A673 (cell line): ENCODE measurements at places on chromosomes 12 and 14. TPM values are rescaled to one million over a fixed set of nuclear protein-coding genes. Genes with fewer than 3 reads are reported as not detected.

The NPFF gene
- not detected in 2 replicates for total RNA-seq

The TPI1 gene
- 1,240 and 1,277 TPM in 2 replicates for total RNA-seq

The FAR2 gene
- total RNA-seq, result 9.3 and 10.7 TPM in 2 replicates

The ZFHX2 gene
- 4.8 and 5.8 TPM in 2 replicates for total RNA-seq

DNA sequence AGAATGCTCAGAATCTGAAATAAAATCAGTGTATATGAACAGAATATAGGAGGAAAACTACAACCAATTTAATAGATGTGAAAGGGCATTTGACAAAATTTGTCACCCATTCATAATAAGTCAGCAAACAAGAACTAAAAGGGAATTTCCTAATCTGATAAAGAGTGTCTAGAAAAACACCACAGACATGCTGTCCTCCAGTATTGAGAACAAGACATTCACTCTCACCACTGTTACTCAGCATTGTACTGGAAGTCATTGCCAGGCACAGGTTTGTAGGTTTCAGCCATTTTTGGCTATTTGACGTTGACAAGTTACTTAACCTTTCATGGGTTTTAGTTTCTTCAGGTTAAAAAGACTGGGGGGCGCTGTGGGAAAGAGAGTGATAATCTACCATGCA is 13.2 kb downstream of the EIF2S1 start:
- no peak overlapping the region for H3K4me3 ChIP-seq
- no peak for DNase-seq
- H3K36me3 ChIP-seq, result peaks cover 93% of the 10 kb centered on the region
- H3K4me1 ChIP-seq, result no peaks in the 10 kb centered on the region
- no peaks in the 10 kb centered on the region for H3K27me3 ChIP-seq

DNA sequence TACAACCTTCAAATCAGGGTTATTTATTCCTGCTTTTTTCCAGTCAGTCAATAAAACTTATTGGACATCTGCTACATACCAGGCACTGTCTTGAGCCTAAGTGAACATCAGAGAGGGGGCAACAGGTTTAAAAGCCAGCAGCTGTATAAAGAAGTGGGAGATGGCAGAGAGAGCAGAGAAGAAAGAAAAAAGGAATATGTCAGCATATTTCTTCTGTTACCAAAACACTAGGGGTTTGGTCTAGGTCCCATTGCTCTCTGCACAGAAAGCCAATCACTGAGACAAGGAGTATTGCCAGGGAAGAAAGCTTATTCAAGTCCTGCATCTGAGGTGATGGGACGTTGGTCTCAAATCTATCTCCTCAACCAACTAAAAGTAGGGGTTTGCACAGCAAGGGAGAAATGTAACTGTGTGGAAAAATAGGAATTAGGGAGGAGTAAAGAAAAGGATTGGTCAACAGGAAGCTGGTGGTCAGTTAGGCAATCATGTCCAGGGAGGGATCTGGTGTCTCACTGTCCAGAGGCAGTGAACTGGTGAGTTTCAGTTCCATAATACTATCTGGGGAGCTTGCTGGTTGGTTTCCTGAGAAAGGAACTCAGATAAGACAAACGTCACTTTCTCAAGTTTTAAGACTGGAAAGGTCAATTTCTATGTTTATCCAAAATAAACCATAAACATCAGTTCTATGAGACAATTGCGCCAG is 107.5 kb downstream of the PHLDA1 start:
- H3K4me3 ChIP-seq, result no peak overlapping the region
- H3K36me3 ChIP-seq, result no peaks in the 10 kb centered on the region
- no peaks in the 10 kb centered on the region for H3K4me1 ChIP-seq
- no peak overlapping the region for H3K27ac ChIP-seq

DNA sequence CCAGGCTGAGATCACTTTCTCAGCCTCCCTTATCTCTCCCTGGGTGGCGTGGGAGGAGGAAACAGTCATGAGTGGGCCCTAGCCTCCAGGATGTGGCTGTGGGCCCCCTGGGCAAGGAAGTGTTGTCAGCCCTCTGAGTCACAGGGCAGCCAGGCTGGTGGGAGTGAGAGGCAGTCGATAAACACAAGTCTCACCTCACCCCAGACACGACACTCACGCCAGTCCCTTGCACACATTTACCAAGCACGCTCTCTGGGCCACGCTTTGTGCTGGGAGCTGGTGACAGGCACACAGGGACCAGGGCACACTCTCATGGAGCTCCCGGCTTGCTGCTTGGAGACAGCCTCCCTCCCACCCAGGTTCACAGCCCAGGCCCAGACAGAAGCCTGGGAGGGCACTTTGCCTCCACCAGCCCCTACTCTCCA is 1.9 kb upstream of the KRT79 start:
- no peak overlapping the region for H3K4me3 ChIP-seq
- no peaks in the 10 kb centered on the region for H3K36me3 ChIP-seq
- no peak overlapping the region for H3K27ac ChIP-seq
- no peaks in the 10 kb centered on the region for H3K27me3 ChIP-seq
- DNase-seq, result no peak

- no peak overlapping the region for H3K4me3 ChIP-seq
- H3K27ac ChIP-seq, result no peak overlapping the region
- no peak for DNase-seq
- H3K36me3 ChIP-seq, result no peaks in the 10 kb centered on the region
- no peaks in the 10 kb centered on the region for H3K4me1 ChIP-seq
Measured at GRCh38 chr14:87830443-87831096, 162.4 kb downstream of the GALC start.

- H3K4me1 ChIP-seq, result peaks cover 28% of the 10 kb centered on the region
- H3K4me3 ChIP-seq, result peak overlapping the region; percentile 55
- peak overlapping the region; percentile 69 for H3K27ac ChIP-seq
- peak; percentile 73 for DNase-seq
Measured at GRCh38 chr12:10364815-10365622, 24.8 kb downstream of the KLRK1 start.

DNA sequence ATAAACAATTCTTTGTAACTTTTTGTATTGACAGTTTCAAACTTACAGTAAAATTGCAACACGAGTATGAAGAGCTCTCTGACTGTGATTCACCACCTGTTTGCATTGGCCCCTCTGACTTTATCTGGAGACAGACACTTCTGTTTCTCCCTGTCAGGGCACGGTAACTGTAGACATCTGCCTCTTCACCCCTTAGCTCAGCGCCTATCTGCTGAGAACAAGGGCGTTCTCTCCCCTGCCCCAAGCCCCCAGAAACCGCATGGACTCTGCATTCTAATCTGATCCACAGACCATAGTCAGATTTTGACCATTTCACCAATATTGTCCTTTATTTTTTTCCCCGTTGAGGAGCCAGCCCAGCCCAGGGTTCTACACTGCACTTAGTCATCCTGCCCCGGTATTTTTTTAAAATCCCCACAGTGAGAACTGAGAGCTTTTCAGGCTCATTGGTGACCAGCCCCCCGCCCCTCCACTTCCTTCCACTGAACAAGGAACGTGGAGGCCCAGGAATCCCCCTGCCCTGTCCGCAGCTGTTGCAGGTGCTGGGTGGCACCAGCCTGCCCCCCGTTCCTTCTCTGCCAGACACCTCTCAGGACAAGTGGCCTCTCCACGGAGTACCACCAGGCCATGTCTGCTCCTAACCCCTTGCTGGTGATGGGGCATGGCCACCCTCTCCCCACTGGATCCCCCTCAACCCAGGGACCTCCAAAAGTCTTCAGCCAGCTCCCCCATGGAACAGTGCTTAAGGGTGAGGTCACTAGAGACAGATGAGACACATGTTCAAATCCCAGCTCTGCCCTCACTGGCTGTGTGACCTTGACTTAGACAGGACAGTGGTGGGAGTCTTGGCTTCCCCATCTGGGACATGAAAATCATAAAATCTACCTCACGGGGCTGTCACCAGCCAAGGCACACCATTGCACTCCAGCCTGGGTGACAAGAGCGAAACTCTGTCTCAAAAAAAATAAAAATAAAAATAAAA is 11.2 kb downstream of the RHOF start:
- H3K4me3 ChIP-seq, result peak overlapping the region; percentile 10
- H3K36me3 ChIP-seq, result peaks cover 4% of the 10 kb centered on the region
- peak overlapping the region; percentile 72 for H3K27ac ChIP-seq
- H3K27me3 ChIP-seq, result no peaks in the 10 kb centered on the region
- H3K4me1 ChIP-seq, result peaks cover 15% of the 10 kb centered on the region
- no peak for DNase-seq
